ENCODE measurements at places on chromosomes 16 and 17.

DNA sequence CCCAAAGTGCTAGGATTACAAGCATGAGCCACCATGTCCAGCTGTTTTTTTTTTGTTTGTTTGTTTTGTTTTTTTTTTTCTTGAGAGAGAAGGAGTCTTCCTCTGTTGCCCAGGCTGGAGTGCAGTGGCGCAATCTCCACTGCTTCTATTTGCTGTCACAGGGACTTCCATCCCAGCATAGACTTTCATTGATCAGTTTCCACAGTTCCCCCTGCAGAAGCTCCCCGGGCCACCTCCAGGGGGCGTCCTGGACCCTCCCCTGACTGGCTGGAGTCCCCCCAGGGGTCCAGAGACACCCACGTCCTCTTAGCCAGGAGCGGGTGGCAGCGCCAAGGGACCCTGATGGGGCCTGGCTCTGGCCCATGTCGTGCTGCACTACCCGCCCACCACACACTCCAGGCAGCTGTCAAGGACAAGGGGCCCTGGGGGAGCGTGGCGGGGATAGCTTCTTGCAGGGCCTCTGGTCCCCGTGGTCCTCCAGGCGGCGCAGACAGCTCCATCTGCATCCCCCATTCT, 3.1 kb upstream of the NPW start:
- DNase-seq, result no peak

- DNase-seq, result no peak
Measured at GRCh38 chr16:49698453-49698815, 157.5 kb downstream of the ZNF423 start.

- DNase-seq, result no peak
Measured at GRCh38 chr17:38687286-38687685, 12.5 kb upstream of the EPOP start.

GRCh38 chr17:32276171-32276601, 10.6 kb downstream of the RHBDL3 start:
- no peak for DNase-seq

GRCh38 chr16:82344157-82344556, 174.1 kb upstream of the MPHOSPH6 start:
- DNase-seq, result no peak

DNA sequence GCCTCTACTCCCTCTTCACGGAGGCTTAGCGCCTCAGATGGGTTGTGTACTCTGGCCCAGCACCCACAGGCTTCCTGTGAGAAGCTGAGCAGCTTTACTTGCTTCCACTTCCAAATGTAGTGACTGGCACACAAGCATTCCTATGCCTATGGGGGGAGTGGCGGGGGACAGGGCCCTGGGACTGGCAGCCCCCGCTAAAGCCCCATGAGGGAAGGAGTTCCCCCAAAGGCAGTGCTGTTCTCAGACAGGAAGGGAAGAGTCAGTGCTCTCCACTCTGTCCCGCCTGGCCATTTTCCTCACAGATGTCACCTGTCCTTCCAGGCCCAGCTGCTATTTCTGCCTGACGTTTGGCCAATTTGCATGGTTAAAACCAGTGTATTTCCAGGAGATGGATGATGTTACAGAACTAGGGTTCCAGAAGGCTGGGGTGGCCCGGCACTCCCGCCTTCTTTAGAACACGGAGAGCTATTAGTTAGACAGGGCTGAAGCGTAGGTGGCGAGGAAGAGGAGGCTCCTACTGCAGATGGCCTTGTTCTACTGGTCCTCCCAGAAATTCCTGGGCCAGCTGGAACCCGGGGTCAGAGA, 83.9 kb upstream of the FBXO47 start:
- DNase-seq, result no peak

- no peak for DNase-seq
Measured at GRCh38 chr16:28064706-28065249, 1.3 kb upstream of the GSG1L start.

- DNase-seq, result no peak
Measured at GRCh38 chr17:50462446-50462845, 6.2 kb downstream of the CHAD start.

- no peak for DNase-seq
Measured at GRCh38 chr17:66636111-66636510, 198.8 kb upstream of the CACNG5 start.

DNA sequence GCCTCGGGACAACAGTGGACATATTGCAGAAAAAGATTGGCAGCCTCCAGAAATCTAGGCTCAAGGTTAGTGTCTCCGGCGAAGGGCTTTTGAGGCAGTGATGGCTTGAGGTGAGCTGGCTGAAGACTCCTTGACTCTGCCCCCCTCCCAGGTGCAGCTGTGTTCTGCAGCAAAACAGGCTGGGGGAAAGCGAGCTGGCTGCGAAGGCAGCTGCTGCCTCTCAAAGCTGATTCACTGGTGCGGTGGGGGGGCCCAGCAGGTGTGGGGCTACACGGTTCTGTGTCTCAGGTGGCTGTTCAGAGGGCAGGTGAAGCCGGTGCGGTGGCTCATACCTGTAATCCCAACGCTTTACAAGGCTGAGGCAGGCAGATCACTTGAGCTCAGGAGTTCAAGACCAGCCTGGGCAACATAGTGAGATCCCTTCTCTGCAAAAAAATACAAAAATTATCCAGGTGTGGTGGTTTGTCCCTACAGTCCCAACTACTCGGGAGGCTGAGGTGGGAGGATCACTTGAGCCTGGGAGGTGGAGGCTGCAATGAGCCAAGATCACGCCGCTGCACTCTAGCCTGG, 22.9 kb downstream of the C16orf96 start:
- DNase-seq, result no peak

Measured in T-helper 9 cell (primary cell).